ENCODE measurements at places on chromosomes 6 and 20.

GRCh38 chr6:30184417-30185031, 21.2 kb downstream of the TRIM15 start:
- DNase-seq, result no peak

DNA sequence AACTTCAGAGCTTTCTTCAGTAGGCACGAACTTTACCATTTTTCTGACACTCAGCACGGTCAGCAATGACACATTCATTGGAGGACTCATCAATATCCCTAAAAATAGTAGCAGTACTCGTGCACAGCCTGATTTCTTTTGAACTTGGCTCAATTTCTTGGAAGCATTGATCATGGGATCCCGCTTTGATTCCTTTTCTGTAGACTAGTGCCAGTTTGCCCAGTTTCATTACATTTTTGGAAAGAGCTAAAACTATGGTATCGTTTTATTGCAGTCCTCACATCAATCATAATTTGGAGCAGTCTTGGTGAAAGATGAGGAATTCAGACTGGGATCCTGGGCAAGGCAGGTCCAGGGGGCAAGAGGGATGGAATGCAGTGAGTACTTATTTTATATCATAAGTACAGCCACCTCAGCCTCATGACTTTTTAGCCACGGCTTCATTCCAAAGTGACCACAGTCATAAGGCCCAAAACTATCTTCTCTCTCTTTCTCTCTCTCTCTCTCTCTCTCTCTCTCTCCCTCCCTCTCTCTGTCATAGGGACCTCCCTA, 170.9 kb upstream of the AKAP12 start:
- no peak for DNase-seq

- DNase-seq, result no peak
Measured at GRCh38 chr6:4352731-4353130, 217.4 kb upstream of the ECI2 start.

DNA sequence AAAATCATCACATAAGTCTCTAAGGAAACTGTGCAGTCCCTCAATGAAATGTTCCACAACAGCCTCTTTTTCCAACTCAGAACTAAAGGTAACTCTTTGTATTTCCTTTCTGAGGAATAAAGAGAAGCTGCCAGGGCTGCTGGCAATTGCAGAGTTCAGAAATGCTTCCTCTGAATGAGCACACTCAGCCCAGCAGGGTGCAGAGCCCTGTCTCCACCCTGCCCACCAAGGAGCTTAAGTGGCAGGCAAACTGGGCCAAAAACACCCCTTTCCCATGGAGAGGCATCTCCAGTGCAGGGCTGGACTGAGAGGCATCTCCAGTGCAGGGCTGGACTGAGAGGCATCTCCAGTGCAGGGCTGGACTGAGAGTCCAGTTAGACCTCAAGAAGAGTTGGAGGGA, 255.4 kb downstream of the GMPR start:
- no peak for DNase-seq

DNA sequence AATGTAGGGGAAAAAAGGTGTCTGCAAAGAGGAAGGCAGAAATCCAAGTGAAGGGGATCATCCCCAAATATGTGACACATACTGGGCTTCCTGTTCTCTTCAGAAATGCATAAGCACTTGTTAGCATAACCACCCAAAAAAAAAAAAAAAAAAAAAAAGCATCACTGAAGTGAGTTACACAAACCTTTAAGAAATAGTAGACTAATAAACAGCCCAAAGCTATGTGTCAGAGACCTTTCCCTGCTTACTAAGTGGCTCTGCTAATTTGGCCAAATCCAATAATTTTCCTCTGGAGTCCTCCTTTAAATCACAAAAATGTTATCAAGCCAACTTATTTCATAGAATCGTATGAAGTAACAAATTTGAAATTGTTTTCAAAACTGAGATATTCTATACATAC, 7.5 kb upstream of the DST start:
- DNase-seq, result no peak

GRCh38 chr6:104462811-104463599, 396.7 kb downstream of the HACE1 start:
- no peak for DNase-seq

- DNase-seq, result no peak
Measured at GRCh38 chr20:38023181-38024001, 9.9 kb downstream of the TTI1 start.

DNA sequence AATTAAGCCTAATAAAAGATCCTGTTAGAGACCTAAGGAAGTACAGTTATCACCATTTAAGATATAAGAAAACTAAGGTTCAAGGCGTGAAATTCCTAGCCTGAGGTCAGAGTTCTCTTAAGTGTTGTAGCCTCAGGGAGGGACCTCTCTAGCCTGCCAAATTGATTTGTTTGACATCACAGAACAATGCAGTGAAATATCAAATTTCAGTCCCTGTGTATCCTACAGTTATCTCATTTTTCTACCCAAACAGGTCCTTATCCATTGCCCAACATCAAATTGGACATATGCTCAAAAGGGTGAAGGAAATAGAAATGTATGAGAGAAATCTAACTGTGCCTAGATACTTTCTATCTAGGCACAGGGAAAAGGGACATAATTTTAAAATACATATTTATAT, 63.0 kb downstream of the NCOA7 start:
- DNase-seq, result no peak

- DNase-seq, result peak; percentile 17
Measured at GRCh38 chr20:60057866-60058807, 99.9 kb downstream of the CDH26 start.

DNA sequence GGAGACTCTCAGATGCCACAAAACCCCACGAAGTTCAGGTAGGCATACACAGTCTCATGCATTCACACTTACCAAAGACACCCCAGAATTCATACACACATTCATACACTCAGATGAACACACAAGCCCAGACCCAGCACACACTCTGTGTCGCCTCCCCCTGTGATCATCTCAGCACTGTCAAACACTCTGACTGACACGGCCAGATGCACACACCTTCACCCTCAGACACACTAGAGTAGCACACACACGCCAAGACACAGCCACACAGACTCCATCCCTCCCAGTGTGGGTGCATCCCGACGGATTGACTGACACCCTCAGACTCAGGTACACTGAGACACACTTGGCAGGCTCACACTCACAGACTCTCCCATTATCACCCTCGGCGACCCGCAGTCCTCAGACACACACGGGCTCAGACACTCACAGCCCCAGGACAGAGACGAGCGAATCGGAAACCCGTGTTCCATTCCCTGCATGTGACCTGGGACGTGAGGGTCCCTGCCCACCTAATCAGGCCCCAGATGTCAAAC, 872 bp upstream of the RIMS4 start:
- no peak for DNase-seq
